ENCODE measurements at places on chromosomes 5 and 9.
A peak's percentile ranks its signal among the peaks of the same experiment; 100 is the strongest.

DNA sequence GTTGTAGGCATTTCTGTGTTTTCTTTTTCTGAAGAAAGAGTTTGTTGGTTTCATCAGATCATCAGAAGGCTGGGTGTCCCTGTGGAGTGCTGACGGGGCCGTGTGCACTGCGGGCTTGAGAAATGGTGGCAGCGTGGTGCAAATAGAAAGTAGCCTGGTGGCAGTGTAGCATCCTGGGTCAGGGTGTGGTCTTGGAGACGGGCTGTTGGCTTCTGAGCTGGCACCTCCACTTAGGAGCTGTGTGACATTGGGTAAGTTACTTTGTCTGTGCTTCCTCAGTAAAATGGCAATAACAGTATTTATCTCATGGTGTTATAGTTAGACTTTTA, 10.0 kb upstream of the NDST1 start:
- no peak for DNase-seq

DNA sequence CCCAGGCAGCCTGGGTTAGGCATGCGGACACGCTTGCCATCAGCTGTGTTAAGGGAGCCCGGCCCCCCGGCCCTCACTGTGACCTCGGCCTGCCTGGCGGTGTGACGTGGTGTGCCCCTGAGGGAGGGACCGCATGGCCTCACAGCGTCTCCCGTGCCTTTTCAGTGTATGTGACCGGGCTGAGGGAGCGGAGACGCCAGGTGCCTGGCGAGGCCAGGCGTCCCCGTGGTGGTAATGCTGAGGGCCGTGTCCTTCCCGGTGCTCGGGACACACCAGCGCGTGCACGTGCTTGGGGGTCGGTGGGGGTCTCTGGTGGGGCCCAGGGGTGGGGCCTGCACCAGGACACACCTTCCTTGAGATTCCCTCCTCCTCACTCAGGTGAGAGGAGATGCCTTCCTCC, 10.9 kb downstream of the RNU6ATAC start:
- no peak for DNase-seq

DNA sequence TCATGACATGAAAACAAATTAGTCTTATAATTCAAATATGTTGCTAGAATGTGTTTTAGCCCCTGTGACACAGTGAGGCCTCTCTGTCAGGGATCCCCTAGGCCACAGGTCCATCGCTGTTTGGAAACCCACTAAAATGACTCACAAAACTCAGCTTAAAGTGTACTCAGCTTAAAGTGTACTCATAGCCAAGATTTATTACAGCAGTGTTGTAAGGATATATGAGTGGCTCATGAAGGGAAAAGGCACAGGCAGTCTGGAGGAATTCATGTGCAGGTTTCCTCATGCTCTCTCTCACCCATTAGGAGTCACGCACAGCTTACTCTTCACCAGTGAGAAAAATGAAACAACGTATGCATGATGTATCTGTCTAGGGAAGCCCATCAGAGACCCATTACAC, 24.4 kb upstream of the TGFBI start:
- DNase-seq = no peak

GRCh38 chr9:94269264-94269663, 10.2 kb downstream of the ZNF169 start:
- DNase-seq = no peak

DNA sequence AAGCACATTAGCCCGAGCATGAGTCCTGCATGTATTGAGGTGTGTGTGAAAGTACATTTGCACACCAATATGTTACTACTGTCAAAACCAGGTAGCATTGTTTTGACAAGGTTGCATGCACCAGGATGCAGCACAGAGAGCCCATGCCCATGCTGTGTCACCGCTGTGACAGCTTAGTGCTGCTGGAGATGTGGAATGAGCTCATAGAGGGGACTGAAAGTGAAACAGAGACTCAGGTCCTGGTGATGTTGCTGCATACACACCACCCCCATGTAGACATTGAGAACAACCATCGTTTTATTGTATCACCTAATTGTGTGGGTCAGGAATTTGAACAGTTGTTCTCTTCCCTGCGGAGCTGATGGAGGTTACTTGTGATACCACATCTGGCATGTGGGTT, 53.0 kb downstream of the GADD45G start:
- no peak for DNase-seq

DNA sequence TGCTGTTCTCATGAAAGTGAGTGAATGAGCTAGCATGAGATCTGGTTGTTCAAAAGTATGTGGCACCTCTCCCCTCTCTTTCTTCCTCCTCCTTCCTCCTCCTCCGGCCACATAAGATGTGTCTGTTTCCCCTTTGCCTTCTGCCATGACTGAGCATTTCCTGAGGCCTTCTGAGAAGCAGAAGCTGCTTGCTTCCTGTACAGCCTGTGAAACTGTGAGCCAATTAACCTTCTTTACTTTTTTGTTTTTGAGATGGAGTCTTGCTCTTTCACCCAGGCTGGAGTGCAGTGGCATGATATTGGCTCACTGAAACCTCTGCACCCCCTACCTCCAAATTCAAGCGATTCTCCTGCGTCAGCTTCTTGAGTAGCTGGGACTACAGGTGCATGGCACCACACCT, 6.1 kb downstream of the S100Z start:
- peak; percentile 31 for DNase-seq

- no peak for DNase-seq
These were observed 106.6 kb downstream of the ARHGAP26 start for GRCh38 chr5:142876817-142877216.

DNA sequence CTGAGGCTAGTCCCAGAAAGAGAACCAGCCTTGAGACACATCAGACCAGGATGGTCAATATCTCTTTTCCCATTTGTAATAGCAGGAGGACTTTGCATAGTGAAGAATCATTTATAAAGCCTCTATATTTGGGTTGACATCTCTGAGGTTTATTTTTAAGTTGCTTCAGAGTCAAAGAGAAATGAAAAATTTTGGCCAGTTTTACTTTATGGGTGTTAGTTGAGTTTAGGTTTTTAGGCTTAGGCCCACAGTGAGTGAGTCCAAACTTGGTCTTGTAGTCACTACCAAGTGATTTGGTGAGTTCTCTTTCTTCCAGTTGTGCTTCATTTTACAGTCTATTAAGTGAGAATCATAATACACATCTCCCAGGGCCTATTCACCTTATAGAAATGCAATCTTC, 5.3 kb upstream of the MEF2C start:
- no peak for DNase-seq

- peak; percentile 79 for DNase-seq
These were observed 8.1 kb downstream of the ARPC5L start for GRCh38 chr9:124869986-124870560.

- DNase-seq = no peak
These were observed 21.1 kb upstream of the PDZD2 start for GRCh38 chr5:31617867-31618266.

DNA sequence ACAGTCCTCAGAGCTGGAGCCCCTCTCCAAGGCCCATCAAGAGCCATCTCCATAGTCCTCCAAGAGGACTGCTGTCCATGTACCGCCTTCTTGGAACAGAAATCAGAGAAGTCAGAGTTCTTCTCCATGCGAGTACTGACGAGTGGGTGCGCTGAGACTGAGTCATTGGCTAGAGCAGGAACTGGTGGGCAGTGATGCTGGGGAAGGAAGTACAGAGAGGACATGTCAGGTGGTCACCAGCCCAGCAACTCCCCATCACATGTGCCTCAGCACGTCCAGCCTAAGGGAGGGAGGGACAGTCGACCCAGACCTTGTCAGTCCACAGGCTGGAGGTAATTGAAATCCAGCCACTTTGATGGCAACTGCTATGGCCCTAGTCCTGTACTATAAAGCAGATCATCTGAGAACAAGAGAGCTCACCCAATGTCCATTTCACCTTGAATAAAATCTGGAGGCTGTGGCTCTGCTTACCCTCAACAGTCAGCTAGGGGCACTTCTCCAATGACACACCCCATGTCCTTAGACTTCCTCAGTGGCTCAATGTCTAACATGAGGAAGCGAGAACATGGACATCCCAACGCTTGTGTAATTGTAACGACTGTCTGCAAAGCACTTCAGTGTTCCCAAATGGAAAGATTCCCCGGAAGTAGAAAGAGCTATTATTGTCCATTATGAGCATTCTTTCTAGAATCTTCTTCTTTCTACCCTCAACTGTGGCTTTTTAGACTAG, 15.0 kb upstream of the FBP1 start:
- DNase-seq = no peak

GRCh38 chr5:172490514-172491461, 36.5 kb upstream of the SH3PXD2B start:
- DNase-seq = no peak

- peak; percentile 69 for DNase-seq
These were observed 6.3 kb upstream of the MXD3 start for GRCh38 chr5:177317959-177318377.

DNA sequence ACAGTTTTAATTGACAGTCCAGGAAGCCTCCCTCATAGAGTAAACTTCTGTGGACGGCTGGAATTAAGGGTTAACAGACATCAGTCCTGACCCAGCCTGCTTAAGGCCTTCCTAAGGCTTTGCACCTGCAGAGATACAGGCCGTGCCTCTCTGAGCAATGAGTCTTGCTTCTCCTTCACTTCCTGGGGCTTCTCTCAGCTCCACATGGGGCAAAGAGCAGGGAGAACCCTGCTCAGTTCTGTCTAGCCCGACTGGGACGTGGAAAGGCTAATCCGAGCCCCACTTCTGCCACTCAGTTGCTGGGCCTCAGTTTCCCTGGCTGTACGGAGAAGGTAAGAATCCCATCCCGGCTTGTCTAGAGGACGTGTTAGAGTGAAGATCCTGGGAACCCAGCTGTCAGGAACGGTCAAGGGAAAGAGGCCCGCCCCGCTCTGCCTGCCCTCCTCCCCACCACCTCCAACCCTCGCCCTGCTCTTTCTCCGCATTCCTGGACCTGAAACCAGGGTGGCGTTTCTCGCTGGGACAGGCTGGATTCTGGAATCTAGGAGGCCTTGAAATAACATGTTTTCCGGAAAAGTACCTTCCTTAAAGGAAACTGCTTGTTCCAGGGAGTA, 6.5 kb downstream of the SPAAR start:
- DNase-seq = no peak

GRCh38 chr9:104950838-104951237, 22.9 kb upstream of the ABCA1 start:
- no peak for DNase-seq

- DNase-seq = no peak
These were observed 534.4 kb downstream of the RAB3C start for GRCh38 chr5:59117320-59117719.

- DNase-seq = no peak
These were observed 651.6 kb downstream of the HTR1A start for GRCh38 chr5:63310644-63311043.

GRCh38 chr9:124852121-124852828, 985 bp upstream of the WDR38 start:
- DNase-seq = no peak

DNA sequence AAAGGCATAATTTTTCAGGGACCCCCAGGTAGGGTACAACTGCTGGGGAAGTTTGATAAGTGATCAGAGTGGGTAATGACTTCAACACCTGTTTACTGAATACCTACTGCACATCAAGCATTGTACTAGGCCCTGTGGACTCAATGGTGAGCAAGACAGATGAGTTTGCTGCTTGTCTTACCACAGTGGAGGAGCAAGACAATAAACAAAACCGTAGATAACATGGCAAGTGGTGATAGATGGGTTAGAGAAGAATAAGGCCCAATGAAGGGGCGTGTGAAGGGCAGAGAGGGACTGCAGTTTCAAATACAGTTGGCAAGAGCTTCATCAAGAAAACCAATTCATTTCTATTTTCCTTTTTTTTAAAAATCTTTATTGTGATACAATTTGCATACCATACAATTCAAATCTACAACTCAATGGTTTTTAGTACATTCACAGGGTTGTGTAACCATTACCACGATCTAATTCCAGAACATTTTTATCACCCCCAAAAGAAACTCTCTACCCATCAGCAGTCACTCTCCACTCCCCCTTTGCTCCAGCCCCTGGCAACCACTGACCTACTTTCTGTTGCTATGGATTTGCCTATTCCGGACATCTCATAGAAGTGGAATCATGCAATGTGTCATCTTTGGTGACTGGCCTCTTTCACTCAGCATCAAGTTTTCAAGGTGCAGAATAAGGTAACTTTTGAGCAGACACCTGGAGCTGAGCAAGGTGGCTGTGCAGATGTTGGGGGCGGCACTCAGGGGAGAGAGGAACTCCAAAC, 31.9 kb upstream of the HAND1 start:
- DNase-seq = no peak

DNA sequence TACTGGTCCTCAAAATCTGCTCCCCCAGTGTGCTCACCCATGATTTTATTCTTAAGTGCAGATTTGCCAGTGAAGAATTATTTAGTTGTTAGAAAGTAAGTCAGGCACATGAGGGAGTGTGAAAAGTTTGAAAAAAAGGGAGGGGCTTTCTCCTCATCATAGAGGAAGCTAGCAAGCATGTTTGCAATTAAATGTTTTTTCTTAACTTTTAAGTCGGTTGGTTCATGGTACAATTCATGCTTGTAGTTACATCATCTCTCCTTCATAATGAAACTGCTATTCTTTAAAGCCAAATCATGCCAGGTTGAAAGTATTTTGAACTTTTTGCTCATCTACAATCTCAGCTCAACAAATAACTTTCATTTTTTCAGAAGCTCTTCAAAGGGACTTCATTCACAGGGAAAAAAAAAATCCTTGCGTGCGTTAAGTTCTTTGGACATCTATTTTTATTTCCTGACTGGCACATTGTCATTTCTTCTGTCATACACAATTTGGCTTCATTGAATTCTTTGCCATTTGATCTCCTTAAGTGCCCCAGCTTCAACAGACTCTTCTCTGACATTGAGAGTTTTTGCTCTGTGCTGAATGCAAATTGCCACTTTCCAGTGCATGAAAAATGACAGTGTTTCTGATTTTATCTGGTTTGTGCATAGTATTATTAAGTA, 456.9 kb downstream of the TMEM232 start:
- no peak for DNase-seq

GRCh38 chr5:138936225-138936967, 61.3 kb upstream of the LRRTM2 start:
- DNase-seq = no peak

- no peak for DNase-seq
These were observed 15.9 kb downstream of the RETREG1 start for GRCh38 chr5:16600946-16601345.

DNA sequence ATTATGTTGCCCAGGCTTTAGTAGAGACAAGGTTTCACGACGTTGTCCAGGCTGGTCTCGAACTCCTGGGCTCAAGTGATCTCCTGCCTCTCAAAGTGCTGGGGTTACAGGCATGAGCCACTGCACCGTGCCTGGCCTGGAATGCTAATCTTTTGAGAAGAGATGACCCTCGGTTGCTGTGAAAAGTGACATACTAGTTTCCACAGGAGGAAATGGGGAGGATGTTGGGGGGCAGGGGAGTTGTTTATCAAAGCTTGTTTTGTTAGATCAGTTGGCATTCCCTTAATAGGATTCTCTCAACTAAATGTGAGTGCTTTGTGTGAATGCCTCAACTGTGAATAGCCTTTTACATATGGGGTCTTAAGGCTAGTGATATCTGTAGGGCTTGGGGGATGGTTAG, 16.4 kb upstream of the MATR3 start:
- DNase-seq = no peak

All from stimulated activated CD4-positive, alpha-beta T cell treated with anti-CD3 and anti-CD28 coated beads, Interleukin-1b, Interleukin-23, amount 100 ng/mL, for 4 hours (primary cell).